ENCODE measurements at places on chromosomes 1 and 21. TPM values are rescaled to one million over a fixed set of nuclear protein-coding genes. Genes with fewer than 3 reads are reported as not detected.

- peak; percentile 7 for DNase-seq
Measured at GRCh38 chr1:86703696-86704457, 499 bp upstream of the SH3GLB1 start.

The IL22RA1 gene
- not detected for total RNA-seq

GRCh38 chr1:193457676-193458075, 271.3 kb upstream of the B3GALT2 start:
- DNase-seq = peak; percentile 16

GRCh38 chr21:38434913-38435533, 63.3 kb downstream of the ERG start:
- peak; percentile 38 for DNase-seq

The SFPQ gene
- 235 TPM for total RNA-seq

The ACTA1 gene
- not detected for total RNA-seq

The TNFSF4 gene
- 127 TPM for total RNA-seq

- DNase-seq = no peak
Measured at GRCh38 chr1:115924770-115925169, 51.5 kb upstream of the SLC22A15 start.

GRCh38 chr1:53070621-53071020, 8.6 kb downstream of the PODN start:
- no peak for DNase-seq

DNA sequence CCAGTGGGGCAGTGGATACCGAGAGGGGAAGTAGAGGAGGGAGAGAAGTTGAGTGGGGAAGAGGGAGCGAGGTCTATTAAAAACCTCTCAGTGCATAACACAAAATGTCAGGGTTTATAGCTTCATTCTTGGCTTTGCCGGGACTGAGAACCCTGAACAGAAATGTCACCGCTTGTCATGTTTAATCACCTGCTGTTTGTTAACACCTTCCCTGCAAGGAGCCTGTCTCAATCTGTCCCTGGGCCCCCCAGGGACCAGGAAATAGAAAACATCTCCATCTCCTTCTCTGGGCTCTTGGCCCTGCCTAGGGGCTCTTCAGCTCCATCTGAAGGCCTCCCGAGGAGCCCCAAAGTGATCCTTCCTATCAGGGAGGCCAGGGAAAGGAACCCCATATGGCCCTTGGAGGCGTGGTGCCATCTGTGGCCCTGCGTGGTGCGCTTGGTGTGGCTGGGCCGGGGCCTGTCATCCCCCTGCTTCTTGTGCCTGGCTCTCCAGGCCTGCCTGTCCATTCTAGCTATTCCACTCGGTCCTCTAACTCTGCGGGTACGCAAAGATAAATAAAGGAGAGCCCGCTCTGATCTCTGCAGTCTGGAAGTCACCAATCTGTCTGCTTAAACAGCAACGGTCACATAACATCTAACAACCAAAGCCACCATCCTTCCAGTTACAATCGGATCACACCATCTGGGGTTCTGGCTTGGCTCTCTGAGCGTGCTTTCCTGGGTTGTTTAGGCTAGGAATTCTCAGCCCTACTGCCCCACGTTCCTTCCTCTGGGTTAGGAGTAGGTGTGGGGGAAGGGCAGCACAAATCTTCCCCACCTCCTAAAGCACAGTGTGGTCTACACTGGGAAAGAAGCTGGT, 113.8 kb downstream of the CASZ1 start:
- DNase-seq = no peak

DNA sequence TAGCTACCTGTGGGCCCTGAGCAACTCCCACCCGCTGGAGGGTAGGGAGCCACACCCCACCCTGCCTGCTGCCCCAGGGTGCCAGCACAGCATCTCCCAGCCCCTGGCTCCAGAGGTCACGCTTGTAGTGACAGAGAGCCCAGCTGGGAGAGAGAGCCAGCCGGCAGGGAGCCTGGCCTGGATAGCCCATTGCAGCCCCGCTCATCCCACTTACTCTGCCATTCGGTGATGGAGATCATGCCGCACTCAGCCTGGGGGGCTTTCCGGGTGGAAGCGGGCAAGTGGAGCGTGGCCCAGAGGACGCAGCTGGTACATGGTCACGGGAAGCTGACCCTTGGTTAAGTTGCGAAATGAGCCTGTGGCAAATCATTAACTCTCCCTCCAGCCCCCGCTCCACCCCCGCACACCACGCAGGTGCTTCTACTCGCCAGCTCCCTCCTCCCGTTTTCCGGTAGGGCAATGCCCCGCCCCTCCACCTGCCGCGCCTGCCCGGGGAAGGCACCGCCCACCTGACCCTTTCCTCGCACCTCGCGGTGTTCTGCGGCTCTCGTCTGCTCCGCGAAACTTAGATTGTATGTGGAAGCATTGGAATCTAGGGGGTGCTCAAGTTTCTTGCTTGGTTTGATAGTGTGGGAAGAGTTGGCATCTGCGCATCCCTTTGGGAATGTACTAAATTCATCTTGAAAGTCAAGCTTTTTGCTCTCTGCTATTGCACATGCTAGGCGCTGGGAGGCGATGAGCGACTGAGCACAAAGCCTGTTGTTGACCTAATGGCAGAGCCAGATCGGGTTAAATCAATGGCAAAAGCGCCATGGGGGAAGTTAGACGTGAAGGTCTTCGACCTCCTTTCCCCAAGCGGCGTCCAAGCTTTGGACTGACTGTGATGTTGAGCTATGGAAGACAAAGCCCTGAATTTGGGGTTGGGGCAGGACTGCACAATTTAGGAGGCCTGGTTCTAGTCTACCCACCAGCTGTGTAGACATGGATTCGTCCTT, at the start of gene GOLT1A:
Gene GOLT1A, minus strand, starts transcription at position 321 of the 995 bp plus-strand sequence. Its CDS starts 82 bp downstream, at position 239.
- DNase-seq = peak; percentile 78

GRCh38 chr1:74523873-74524480, 11.6 kb upstream of the LRRC53 start:
- no peak for DNase-seq

The ALPL gene
- 1.3 TPM for total RNA-seq

The CFHR3 gene
- not detected for total RNA-seq

The GCSAML gene
- not detected for total RNA-seq

The KCND3 gene
- 1.3 TPM for total RNA-seq

- no peak for DNase-seq
Measured at GRCh38 chr1:163013826-163014600, 55.1 kb upstream of the RGS4 start.

DNA sequence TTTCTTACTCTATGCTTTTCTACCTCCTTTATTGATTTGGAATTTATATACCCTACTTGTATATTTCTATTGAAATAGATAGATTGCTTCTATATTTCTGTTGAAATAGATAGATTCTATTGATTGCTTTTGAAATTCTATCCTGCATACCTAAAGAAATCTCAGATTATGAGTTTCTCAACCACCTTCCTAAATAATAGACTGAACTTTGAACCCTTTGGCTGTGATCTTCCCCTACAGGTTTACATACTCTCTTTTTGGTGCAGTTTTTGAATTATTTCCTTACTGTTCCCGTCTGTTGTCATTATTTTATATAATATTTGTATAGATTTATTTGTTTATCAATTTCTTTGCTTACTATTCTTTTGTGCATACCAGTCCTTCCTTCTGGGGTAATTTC, 20.4 kb upstream of the CSF3R start:
- DNase-seq = no peak

The HPDL gene
- total RNA-seq = 1.3 TPM

DNA sequence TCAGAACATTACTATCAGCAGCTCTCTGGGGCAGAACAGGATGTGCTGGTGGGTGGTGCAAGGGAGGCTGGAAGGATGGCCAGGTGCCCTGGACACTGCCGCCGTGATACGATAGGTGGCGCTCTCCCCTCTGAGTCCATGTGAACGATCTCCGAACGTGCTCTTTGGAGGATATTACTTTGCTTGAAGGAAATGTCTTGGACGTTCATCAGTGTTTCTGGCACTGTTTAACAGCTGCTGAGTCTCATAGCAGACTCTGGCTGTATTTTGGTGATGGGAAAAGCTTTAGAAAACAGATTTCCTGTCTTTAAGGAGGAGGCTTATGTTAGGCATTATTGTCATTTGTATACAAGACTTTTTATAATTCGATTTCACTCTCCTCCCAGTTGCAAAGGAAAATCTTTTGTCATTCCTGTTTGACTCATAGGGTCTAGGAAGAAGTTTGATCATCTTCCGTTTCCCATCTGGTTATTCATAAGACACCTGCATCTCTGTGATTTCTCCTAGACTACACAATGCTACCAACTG, 386.2 kb upstream of the ADGRL2 start:
- peak; percentile 33 for DNase-seq

DNA sequence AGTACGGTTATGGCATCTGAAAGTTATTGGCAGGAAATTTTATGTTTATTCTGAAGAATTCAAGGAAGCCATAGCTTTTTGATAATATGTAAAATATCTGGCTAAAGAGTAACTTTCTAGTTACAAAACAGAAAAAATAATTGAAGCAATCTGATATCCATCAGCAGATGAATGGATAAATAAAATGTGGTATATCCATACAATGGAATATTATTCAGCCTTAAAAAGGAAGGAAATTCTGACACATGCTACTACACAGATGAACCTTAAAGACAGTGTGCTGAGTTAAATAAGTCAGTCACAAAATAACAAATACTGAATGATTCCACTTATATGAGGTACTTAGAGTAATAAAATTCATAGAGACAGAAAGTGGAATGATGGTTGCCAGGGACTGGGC, 25.0 kb upstream of the HIVEP3 start:
- DNase-seq = no peak

GRCh38 chr1:36365381-36365780, 20.3 kb downstream of the STK40 start:
- peak; percentile 92 for DNase-seq

DNA sequence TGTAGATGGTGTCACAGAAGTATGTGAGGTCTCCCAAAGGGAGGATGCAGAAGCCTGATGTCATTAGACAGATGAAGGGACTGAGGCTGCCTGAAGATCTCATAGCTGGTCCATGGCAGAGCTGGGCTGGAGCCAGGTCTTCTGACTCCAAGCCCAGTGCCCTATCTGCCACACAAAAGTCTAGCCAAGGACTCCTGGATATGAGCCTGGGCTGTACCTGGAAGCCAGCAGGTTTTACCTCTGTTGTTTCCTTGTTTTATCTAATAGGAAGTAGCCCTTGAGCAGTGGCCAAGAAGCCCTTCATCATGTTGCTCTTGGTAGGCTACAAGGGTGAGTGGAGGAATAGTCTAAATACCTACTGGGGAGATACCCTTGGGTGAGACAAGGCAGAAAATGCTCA, 74.4 kb upstream of the SLC44A3 start:
- no peak for DNase-seq

DNA sequence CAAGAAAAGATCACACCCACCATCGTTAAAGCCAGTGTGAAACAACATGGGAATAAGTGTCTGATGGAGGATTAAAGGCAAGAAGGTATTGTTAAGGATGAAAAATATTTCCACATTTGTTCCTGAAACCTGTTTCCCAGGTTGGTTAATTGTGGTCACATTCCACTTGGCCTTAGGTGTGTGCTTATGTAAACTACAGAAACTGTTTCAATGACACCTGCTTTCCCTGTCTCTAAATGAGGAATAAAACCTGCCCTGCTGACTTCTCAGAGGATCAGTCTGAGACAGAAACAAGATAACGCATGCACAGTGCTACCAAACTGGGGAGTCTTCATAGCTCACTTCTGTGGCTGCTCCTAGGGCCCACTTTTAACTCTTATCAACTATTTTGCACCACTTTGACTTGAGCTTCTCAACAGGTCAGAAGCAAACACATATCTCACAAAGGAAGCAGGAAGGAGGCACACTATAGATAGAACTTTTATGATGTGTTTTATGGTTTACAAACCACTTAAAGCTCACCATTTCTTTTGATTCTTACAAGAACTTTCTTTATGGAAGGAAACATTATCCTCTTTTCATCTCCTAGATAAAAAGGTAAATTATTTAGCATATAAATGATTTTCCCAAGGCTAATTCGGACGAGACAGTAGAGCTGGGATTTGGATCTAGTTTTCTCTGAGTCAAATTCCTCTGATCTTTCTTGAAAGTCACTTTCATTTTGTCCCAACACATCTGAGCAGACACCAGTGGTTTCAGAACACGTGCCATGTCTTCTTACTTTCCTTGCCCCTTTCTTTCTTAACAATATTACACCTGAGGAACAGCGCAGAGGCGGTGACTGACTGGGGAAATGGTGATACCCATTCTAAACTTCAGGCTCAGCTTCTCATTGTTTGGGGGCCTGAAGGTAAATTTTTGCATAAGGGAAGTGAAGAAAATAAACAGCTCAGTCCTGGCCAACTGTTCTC, 33.4 kb downstream of the CYP2J2 start:
- no peak for DNase-seq

- no peak for DNase-seq
Measured at GRCh38 chr1:167629681-167630567, at the start of gene RCSD1. Gene RCSD1, plus strand, starts transcription at chr1:167630232. Its CDS starts 192 bp downstream, at chr1:167630424.

- DNase-seq = no peak
Measured at GRCh38 chr1:225470211-225471108, 42.6 kb upstream of the LBR start.

The OR2T2 gene
- not detected for total RNA-seq

- no peak for DNase-seq
Measured at GRCh38 chr1:180920193-180920592, 7.5 kb downstream of the KIAA1614 start.

The PRAMEF18 gene
- total RNA-seq = not detected
